ENCODE measurements at places on chromosomes 13 and 19.

DNA sequence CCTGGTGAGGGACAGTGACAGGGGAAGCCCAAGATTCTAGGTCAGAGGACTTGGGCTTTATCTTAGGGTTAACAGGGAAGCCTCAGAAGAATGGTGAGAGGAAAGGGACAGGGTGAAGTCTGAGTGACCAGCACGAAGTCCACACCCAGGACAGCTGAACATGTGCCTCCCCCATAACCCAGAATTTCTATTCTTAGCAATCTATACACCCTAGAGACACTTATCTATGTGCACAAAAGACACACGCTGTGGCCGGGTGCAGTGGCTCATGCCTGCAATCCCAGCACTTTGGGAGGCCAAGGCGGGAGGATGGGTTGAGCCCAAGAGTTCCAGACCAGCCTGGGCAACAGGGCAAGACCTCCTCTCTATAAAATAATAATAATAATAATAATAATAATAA, 11.1 kb upstream of the OLFM2 start:
- no peak for DNase-seq

DNA sequence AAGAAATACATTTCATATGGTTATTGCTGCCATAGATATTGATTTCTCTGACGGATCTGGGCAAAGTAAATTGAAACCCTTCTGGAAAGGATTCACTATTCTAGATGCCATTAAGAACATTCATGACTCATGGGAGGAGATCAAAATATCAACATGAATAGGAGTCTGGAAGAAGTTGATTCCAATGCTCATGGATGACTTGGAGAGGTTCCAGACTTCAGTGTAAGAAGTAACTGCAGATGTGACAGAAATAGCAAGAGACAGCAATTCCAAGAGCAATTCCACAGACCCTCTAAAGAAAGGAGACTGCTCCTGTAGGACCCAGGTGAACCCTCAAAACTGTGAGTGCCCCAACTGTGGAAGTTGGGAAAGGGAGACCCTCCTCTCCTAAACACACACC, 30.9 kb upstream of the KCTD12 start:
- no peak for DNase-seq

GRCh38 chr19:10718205-10719196, 622 bp downstream of the DNM2 start:
- no peak for DNase-seq

DNA sequence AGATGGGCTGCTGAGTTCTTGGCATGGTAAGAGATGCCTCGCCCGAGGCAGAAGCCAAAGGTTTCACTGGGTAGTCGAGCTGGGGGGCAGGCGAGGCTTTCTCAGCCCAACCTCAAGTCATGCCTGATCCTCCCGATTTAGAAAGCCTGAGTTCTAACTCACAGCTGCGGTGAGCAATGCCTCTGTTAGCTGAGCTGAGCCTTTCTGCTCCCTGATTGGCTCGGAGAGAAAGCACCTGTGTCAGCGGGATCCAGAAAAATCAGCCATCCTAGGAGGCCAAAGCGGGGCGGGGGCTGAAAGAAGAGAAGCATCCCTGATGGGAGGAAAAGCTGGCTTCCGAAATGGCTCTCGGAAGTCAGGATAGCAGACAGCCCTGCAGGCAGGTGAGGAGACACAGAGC, 44.7 kb downstream of the CACNA1A start:
- no peak for DNase-seq

GRCh38 chr13:78239714-78240113, 321.1 kb upstream of the EDNRB start:
- no peak for DNase-seq

DNA sequence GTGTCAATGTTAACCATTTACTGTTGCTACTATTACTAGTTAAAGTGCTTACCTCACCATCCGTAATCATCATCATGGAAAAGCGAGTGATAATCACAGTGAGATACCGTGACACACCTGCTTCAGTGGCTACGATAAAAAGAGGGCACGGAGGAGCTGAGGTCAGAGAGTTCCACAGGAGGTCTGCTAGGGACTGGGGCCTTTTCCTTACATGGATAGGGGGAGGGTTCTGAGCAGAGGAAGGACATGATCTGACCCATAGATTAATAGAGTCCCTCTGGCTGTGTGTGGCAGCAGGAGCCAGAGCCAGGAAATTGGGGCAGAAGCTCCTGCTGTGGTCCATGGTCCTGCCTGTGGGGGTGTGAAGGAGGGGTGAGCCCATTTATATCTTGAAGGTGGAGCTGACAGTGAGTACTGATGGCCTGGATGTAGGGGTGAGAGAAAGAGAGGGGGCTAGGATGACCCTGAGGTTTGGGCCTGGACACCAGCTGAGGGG, 136.7 kb downstream of the SIPA1L3 start:
- DNase-seq = no peak

GRCh38 chr13:33090755-33091414, 74.7 kb downstream of the KL start:
- no peak for DNase-seq

- DNase-seq = peak; percentile 74
Measured at GRCh38 chr13:50990818-50991506, 81.4 kb downstream of the RNASEH2B start.

DNA sequence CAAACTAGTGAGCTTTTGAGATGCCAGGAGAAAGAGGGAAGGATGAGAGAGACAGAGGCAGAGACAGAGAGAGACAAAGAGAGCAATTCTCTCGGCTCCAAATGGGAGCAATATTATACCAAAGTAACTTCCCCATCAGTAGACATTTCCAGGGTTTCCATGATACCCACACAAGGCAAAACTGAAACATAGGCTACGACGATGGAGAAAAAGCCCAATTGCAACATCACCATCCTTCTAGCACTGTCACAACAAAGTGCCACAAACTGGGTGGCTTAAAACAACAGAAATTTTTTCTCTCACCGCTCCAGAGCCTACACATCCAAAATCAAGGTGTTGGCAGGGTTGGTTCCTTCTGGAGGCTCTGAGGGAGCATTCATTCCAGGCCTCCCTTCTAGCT, 81.4 kb downstream of the KCTD12 start:
- no peak for DNase-seq

GRCh38 chr13:83219832-83220231, 662.4 kb downstream of the SLITRK1 start:
- no peak for DNase-seq

- peak; percentile 95 for DNase-seq
Measured at GRCh38 chr19:50147462-50148423, 15.3 kb downstream of the IZUMO2 start.

GRCh38 chr19:6735181-6735911, 2.0 kb downstream of the GPR108 start:
- DNase-seq = no peak

DNA sequence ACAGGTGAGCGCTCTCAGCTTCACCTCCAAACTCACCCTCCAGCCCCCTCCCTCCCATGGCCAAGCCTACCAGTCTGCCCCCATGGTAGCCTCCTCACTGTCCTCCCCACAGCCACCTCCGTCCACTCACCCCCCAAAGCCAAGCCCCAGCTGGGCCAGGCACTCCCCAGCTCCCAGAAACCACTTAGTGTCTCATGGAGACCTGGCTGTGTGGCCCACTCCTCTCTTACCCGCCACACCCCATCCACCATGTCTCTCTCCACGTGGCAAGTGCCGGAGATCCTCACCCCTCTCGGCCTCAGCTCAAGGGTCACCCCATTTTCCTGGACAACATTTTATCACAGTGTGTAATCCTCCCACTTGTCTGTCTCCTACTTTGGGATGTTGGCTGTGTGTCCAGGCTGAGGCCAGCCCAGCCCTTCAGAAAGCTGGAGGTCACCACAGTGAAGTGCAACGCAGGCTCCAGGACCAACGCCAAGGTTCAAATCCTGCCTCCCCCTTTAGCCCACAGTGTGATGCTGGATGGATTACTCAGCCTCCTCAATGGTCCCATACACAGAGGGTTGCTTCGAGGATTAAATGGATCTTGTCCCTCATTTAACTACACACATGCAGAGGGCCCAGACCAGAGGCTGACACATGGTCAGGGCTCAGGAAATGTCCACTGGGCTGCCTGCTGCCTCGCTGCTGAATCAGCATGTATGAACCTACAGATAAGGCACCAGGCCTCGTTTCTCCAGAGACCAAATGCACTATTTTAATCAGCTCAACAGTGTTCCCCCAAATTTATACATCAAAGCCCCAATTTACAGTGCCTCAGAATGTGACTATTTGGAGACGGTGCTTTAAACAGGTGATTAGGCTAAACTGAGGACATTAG, 71.3 kb downstream of the CEBPG start:
- DNase-seq = no peak

GRCh38 chr13:107554460-107554859, 660.9 kb downstream of the LIG4 start:
- DNase-seq = no peak

DNA sequence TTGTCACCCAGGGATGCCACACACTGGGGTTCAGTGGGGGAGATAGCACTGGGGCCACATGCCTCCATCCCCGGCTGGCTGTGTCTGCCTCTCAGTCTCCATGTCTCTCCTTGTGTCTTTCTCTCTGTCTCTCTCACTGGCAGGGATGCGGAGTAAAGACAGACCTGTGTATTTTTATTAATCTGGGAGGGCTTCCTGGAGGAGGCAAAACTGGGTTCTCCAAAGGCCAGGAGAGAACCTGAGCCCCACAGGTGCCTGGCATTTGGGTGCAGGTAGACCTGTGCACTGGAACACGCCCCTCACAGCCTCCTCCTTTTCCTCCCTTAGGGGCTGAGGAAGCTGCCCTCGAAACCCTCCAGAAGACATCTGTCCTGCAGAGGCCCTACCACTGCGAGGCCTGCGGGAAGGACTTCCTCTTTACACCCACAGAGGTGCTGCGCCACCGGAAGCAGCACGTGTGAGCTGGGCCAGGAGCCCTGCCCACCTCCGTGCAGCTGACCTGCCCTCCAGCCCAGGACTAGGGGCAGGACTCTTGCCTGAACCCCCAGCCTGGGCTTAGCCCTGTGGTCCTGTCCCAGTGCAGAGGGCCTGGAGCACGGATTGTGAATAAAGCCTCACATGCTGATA, 32.7 kb downstream of the DHX34 start:
- no peak for DNase-seq

DNA sequence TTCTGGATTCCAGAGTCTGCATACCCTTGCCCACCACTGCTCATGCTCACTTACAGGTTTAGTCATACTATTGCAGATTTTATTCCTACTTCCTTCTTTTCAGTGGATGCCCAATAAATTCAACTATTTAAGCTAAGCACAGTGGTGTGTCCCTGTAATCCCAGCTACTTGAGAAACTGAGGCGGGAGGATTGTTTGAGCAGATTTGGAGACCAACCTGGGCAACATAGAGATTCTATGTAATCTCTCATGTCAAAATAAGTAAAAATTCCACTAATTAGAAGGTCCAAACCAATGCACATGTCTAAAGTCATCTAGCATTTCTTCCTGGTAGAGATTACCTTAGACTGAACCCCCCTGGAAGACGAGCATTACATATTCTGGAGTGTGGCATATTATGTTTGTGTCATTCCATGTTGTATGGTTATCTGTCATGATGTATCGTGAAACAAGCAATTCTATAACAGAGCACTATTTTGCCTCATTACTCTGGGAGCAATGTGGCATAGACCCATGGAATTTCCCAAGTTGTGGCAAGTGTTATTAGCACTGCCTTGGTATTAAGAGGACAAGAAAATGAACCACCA, 8.3 kb downstream of the HMGB1 start:
- no peak for DNase-seq

DNA sequence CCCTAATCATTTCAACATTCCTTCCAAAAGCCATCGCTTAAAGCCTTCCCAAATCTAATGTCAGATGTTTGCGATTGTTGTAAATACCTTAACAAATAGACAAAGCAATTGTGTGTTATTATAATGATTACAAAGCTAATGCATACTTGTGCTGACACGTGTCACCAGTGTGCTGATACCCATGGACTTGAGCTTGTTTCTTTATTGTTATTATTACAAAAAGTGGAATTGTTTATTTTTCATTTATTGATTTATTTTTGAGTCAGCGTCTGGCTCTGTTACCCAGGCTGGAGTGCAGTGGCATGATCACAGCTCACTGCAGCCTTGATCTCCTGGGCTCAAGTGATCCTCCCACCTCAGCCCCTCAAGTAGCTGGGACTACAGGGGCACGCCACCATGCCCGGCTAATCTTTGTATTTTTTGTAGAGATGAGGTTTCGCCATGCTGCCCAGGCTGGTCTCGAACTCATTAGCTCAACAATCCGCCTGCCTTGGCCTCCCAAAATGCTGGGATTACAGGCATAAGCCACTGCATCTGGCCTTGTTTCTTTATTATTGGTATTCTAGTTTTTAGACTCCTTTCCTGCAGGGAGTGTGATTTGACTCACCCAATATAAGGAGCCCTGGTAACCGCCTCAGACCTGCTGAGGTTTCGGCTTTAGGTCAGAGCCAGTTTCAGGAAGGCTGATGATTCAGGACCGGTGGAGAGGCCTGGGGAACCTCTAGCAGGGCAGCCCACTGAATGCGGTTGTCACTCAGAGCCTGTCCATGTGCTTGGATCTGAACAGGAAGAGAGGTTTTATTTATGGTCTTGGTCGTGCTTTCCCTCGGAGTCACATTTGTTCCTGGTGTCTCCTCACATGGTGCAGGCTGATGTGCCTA, 2.1 kb upstream of the FBXO17 start:
- no peak for DNase-seq

DNA sequence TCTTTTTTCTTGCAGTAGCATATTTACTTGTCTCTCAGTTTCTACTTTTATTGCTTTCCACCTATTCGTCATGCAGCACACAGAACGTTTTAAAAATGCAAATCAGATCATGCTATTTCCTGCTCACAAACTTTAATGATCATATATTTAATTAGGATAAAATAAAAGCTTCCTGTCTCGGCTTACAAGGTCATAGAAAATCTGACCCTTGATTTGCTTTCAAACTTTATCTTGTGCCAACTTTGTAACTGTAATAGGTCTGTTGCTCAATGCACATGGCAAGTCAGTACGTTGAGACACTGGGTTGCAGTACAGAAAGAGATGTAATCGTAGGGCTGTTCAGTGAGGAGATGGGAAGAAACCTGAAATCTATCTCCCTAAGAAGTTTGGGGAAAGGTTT, 95.6 kb upstream of the CSNK1A1L start:
- DNase-seq = no peak

DNA sequence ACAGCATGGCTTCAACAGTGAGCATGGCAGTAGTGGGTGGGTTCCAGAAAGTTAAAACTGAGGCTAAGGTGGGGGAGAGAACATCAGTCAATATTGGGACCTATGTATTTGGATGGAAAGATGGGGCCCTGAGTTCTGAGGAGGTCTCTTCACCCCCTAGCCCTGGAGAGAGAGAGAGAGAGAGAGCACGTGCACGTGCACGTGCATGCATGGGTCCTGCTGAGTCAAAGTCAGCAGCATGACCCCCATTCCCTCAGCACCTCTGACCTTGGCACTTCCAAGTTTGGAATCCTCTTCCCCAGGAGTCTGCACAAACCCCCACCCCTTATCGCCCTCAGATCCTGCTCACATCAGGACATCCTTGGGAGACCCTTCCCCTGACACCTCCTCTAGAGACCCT, 32.5 kb upstream of the CEACAM1 start:
- DNase-seq = no peak

All from lung (tissue), 17 donors.